Pancreas (tissue), 10 donors: ENCODE measurements at places on chromosomes 5 and 9. TPM values are rescaled to one million over a fixed set of nuclear protein-coding genes. Genes with fewer than 3 reads are reported as not detected.

GRCh38 chr9:89441986-89442385 is 55.9 kb downstream of the SEMA4D start:
- no peaks in the 10 kb centered on the region for H3K4me1 ChIP-seq
- no peaks in the 10 kb centered on the region for H3K36me3 ChIP-seq
- no peaks in the 10 kb centered on the region for H3K27me3 ChIP-seq
- no peak overlapping the region for H3K27ac ChIP-seq
- no peak overlapping the region for H3K4me3 ChIP-seq
- no peak for DNase-seq

Gene DNM1
- 13.1 TPM for total RNA-seq

Gene COL27A1
- total RNA-seq, result 9.7 TPM

DNA sequence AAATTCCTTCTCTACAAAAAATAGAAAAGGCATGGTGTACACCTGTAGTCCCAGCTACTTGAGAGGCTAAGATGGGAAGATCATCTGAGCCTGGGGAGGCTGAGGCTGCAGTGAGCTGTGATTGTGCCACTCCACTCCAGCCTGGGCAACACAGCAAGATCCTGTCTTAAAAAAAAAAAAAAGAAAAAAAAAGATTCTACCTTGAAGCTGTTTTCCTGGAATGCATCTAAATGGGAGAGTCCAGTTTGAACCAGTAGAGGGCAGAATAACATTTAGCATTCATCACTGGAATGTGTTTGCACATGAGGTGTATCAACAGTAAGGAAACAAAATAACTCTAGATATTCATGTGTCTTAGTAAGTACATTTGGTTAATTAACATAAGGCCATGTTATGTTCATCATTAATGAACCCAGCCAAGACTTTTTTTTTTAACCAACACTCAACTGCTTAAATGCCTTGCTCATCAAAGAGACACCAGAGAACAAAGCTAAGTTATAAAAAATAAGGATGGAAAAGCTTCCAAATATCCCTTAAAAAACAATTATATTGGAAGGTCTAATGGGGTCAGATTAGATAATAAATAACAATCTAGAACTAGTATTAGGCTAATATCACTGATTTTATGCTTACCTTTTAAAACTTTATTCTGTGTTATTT is 16.1 kb downstream of the IFNE start:
- no peaks in the 10 kb centered on the region for H3K27me3 ChIP-seq
- H3K36me3 ChIP-seq, result no peaks in the 10 kb centered on the region
- H3K27ac ChIP-seq, result no peak overlapping the region
- no peaks in the 10 kb centered on the region for H3K4me1 ChIP-seq
- H3K4me3 ChIP-seq, result no peak overlapping the region

Gene CCDC192
- not detected for total RNA-seq

Gene PTAR1
- total RNA-seq, result 21.8 TPM

DNA sequence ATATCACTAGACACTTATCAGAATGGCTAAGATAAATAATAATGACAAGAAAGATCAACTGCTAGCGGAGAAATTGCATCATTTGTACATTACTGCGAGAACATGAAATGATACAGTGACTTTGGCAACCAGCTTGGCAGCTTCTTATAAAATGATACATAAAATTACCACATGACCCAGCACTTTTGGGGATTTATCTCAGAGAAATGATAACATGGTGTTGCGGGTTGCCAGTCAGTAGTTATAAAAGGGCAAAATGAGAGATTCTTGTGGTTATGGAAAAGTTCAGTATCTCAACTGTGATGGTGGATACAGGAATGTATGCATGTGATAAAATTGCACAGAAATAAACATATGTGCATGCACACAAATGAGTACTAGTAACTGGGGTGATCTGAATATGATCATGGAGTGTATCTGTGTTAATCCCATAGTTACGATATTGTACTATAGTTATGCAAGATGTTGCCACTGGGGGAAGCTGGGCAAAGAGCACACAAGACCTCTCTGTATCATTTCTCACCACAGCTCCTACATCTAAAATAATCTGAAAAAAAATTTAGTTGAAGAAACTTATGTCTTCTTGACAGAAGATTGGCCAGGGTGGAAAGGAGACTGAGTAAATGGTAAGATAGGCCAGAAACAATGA is 128.9 kb downstream of the NXNL2 start:
- DNase-seq, result no peak
- no peaks in the 10 kb centered on the region for H3K27me3 ChIP-seq
- H3K4me1 ChIP-seq, result no peaks in the 10 kb centered on the region
- H3K4me3 ChIP-seq, result no peak overlapping the region
- H3K27ac ChIP-seq, result no peak overlapping the region

Gene PRR16
- 0.20 TPM for total RNA-seq

DNA sequence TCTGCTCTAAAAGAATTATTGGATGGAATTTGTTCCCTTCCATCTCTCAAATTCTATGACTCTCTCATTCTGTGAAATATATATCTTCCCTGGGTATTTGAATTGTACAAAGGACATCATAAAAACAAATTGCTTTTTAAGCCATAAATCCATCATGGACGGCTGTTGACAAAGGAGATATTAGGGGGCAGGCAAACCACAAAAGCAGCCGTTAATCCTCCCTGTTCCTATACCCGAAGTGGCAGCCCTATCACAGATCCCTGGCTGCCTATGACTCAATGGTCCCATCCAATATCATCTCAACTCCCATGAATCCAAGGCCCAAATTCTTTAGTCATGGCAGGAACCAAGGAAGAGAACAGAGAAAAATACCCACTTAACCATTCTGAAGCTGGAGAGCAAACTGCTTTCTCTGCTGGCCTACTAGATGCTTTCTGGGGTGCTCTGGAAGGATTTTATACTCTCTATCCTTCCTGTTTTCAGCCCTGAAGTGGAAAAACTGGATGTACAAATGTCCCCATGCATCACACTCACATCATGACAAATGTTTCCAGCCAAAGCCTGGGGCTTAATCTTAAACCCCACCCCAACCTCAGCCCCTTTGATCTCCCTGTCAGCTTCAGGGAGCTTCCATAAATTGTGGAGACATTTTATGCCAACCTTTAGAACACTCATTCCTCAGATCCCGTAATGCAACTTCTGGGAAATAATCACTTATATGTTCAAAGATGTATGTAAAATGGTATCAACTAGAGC is 59.5 kb downstream of the FAM114A2 start:
- H3K4me3 ChIP-seq, result no peak overlapping the region
- no peak for DNase-seq
- H3K27ac ChIP-seq, result no peak overlapping the region

- DNase-seq, result no peak
- H3K27me3 ChIP-seq, result no peaks in the 10 kb centered on the region
- no peak overlapping the region for H3K27ac ChIP-seq
These were observed 33.6 kb upstream of the MEGF10 start for GRCh38 chr5:127256886-127257597.
